ENCODE measurements at places on chromosomes 7 and 10.
A peak's percentile ranks its signal among the peaks of the same experiment; 100 is the strongest.

GRCh38 chr7:105640956-105641810 lies 59.9 kb upstream of the EFCAB10 start:
- DNase-seq: no peak

DNA sequence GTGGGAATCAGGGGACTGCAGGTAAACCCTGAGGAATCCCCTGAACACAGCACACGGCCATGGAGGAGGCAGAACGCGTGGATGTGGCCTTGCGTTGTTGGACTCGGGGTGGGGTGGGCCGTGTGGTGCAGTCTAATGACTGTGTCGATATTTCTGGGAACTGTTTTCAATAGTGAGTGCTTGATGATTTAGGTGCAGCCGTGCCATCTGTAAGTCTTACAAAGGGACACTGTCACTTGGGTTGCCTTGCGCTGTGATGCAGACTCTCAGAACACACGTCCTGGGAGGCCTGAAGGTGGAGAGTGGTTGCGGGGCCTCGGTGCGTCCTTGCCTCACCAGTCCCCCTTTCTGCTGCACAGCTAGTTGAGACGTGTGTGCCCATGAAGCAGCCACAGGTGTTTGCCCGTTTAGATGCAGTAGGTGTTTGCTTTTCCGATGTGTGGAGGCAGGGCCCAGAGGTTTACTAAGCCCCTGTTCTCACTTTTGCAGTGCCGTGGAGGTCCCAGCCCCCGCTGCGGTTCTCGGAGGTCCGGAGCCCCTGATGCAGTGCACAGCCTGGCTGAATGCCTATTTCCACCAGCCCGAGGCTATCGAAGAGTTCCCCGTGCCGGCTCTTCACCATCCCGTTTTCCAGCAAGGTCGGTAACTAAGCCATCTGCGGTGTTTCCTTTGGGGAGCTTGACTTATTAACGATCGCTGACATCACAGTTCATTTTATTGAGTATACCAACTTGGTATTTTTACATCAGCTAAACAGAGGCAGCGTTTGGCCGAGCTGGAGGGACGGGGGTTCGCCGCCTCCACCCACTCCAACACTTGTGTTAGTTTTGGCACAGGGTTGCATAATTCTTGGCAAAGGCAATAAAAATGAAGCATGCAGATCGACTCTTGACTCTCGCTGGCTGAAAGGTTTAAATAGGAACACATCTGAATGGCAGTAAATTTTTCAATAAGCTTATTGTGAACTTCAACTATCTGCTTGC lies 240.7 kb downstream of the MGMT start:
- DNase-seq: no peak

DNA sequence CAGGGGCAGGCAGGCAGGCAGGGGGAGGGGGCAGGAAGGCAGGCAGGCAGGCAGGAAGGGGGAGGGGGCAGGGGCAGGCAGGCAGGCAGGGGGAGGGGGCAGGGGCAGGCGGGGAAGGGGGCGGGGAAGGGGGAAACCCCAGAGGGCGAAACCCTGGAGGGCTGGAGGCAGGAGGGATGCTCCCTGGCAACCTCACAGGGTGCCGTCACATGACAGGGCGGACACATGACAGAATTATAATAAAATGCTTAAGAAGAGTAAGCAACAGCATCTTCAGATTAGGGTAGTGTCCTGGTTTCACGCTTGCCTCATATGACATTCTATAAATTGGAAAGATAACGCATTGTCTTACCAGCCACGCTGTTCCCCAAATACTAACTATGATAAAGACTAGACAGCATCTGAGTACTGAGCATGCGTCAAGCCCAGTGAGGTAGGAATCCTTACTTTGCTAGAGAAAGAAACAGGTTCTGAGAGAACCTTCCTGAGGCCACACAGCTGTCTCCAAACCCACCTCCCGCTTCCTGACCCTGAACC lies 131.6 kb downstream of the DIP2C start:
- no peak for DNase-seq

DNA sequence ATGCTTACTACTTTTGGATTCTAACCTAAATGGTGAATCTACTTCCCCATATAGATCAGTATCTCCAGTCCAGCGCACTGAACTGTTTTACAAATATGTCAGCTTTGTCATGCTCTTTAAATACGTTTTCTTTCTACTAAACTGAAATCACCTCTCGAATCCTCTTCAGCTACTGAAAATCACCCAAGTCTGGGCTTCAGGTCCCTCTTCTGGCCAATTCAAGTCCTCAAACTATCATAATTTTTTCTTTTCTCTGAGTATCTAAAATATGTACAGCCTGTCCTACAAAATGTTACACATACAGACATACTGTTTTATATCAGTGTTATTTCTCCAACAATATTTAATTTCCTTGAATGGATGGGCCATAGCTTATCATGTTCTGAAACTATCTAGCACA lies 84.2 kb downstream of the CACNA2D1 start:
- DNase-seq: no peak

DNA sequence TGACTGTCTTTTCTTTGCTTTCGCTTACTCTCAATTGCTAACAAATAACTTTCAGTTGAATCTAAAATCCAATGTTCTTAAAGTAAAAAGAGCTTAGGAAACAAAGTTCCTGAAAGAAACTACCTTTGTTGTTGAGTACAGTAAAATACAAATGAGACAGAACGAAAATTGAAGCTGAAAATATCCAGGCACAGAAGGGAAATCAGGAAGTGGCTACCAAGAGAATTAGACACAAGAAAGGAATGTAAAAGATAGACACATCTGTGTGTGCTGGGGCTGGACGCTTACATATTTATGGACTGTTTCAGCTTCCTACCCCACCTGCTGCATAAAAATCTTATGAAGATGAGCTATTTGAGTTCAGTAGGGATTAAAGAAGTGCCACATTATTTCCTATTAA lies 161.7 kb upstream of the PLXDC2 start:
- DNase-seq: no peak

- DNase-seq: no peak
Observed at GRCh38 chr7:134552105-134552504, 3.2 kb downstream of the AKR1B15 start.

DNA sequence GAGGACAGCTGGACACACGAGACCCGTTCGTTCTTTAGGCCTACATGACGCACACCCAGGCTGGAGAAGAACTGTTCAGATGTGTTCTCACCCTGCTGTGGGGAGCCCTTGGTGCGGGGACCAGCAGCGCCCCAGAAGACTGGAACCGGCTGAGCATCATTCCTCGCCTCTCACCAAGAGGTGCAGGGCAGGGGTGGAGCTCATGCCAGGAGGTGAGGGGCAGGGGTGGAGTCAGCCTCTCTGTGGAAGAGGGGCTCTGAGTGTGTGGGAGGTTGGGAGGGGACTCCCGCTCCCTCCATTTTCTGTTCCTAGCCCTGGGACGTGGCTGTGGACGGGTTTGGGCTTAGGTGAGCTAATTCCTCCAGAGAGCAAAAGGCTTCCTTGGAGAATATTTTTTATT lies 66.0 kb upstream of the SHH start:
- no peak for DNase-seq

- DNase-seq: no peak
Observed at GRCh38 chr10:116715839-116716377, 26.5 kb downstream of the HSPA12A start.

DNA sequence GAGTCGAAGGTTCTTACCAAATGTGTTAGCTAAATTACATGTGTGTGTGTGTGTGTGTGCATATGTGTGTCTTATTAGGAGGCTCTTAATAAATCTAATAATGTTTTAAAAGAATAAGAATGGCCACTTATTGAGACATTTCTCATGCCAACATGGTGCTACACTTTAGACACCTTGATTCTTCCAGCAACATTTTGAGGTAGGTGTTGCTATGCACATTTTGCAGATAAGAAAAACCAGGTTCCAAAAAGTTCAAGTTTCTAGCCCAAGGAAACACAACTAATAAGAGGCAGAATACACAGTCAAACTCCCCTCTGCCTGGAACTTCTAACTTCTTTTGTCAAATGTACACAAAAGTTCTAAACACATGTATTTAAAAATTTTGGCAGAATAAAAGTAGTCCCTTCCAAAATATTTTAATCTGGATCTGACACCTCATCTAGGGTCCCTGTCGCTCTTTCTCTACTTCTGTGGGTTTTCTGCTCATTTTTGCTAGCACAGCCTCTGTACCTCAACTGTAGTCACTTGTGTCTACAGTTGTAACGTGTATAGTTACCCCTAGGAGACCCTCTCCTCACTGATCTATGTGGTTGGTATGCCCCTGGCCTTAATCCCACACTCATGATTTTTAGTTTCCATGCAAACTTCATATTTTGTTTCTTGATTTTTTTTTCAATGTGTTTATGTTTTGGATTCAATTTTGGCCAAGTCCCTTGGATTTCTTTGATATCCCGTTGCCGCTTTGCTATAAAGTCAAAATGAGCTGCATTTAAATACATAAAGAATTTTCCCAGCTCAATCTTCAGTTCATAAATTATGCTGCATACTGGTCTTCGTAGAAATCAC lies 4.3 kb downstream of the ANKRD1 start:
- no peak for DNase-seq

DNA sequence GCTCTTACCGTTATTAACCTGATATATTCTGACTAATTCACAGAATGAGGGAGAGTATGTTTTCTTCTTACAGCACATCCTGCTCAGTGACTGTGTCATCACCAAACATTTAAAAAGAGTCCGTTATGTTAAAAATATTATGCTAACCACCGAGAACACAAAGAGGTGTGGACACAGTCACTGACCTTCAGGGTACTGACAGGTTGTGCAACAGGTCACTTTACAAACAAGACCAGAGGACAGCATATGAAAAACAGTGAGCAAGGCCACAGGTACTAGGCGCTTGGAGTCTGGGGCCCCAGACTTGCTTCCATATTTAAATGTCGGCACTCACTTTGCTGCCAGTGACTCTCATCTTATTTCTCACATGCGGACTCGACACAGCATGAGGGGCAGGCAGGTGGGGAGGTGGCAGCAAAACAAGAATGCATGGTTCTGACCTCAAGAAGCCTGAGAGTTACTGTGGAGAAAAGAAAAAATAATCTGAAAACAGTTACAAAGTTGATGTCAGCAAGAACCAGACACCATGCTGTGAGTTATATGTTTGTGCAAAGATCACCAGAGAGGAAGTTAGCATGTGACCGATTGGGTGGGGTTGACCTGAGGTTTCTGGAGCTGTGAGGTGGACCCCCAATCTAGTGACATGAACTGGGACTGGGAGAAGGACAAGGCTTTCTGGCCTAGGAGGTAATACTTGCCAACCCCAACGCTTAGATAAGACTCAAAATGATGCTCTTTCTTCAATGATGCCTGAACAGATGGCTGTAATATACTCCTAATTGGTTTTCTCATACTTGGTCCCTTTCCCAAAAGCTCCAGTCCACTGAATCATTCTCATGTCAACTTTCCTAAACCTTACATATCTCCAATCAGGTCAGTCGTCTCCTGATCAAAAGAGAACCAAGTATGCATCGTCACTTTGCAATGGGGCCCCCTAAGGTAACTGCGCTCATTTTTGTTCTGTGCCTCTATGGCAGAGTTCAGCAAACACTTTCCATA lies 102.4 kb downstream of the HIPK2 start:
- peak; percentile 79 for DNase-seq

DNA sequence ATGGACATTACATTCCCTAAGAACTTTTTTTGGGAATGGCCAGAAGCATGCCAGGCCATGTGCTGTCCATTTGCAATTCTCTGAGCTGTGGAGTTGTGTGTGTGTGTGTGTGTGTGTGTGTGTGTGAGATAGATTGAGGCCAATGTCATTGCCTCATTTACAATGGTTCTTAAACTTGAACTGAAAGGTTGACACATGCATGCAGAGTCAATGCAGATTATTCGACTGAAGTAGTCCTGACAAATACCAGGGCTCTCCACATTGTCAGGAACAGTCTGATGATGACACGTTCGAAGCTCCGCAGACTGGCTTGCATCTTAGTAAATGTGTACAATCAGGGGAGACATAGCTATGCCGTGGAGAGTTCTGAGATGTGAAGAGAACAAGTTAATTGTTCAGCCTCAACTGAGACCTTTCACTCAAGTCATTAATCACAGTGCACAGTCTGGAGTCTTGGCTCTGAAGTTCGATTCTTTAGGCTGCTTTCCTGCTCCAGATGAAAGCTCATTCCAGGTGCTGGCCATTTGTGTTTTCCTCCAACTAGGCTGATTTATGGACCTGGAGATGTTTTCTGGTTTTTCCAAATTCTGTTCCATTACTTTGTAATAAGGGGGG lies 921.9 kb downstream of the LRMDA start:
- no peak for DNase-seq

GRCh38 chr10:43256531-43257346 lies 10.1 kb downstream of the RASGEF1A start:
- DNase-seq: no peak

- DNase-seq: no peak
Observed at GRCh38 chr7:45919993-45920459, 1.0 kb downstream of the IGFBP3 start.

DNA sequence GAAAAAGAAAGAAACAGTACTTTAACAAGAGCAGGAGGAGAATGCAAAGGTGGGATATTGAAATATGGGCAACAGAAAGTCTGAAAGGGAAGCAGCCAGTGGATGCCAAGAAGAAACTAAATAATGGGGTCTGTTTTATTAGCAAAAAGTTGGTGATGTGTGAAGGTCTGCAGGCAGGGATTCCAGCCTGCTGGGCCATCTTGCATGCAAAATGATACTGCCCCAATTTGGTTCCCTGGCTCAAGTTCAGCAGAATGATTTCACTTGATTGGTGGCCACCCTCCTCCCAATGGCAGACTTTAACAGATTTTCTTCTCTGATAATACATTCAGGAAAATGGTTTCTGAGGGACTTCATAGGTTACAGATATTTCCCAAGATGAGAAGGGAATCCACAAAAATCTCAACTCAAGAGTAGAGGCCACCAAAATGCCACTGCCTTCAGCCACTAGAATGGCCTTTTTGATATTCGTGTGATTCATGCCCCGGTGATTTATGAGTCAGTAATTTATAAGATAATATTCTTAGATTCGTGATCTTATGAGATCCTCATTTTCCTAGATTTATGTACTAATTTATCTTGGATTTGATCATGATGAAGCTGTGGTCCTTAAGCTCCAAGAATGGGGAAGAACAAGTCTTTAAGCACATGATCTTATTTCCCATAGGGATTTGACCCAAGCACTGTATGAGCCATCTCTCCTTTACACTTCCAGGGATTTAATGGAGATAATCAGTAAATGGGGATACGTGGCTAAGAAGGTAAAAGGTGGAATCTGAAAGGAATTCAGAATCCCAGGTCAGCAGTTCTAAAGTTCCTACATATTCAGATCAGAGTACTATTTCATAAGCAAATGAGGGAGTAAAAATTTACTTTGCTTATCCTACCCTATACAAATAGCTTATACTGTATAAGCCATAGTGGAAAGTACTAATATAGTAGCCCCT lies 32.3 kb upstream of the ADD3 start:
- no peak for DNase-seq

GRCh38 chr10:73168465-73168803 lies 515 bp downstream of the FAM149B1 start:
- no peak for DNase-seq

DNA sequence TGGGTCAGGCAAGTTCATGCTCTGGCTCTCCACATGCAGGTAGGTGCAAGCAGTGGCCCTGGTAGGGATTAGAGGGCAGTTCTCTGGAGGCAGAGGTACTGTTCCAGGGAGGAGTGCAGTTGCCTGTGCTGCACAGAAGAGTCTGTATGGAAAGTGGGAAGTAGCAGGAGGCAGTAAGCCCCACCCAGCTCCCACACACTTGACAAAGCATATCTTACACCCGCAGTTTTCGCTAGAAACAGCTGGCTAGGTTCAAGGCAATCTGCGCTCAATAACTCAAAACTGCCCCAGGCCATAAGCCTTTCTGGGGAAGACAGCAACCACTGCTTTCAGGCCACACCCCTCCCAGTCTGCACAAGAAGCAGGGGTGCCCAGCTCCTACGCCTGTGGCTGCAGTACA lies 33.1 kb upstream of the ARMC3 start:
- DNase-seq: no peak

Data from GM12865 (cell line).